T47D (cell line): ENCODE measurements at places on chromosomes 7 and 10.

DNA sequence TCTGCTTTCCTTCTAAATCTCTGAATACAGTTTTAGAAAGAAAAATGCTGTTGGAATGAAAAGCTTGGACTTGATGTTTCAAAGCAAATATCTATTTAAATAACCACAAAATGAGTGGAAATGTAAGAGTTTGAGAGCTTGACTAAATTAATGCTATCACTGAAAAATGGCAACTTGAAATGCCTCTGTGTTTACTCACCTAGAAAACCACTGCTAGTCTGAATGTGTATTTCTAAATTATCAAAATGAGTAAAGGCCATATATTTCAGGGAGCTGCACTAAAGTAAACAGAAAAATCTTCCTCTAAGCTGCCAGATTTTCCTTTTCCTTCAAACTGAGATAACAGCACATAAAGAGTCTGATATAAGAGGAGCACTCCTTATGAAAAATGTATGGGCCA lies 87.9 kb downstream of the DPY19L1 start:
- DNase-seq = no peak

GRCh38 chr7:40371806-40372440 lies 237.1 kb downstream of the SUGCT start:
- no peak for DNase-seq

- no peak for DNase-seq
These were observed 17.3 kb upstream of the CSGALNACT2 start for GRCh38 chr10:43120929-43121314.

DNA sequence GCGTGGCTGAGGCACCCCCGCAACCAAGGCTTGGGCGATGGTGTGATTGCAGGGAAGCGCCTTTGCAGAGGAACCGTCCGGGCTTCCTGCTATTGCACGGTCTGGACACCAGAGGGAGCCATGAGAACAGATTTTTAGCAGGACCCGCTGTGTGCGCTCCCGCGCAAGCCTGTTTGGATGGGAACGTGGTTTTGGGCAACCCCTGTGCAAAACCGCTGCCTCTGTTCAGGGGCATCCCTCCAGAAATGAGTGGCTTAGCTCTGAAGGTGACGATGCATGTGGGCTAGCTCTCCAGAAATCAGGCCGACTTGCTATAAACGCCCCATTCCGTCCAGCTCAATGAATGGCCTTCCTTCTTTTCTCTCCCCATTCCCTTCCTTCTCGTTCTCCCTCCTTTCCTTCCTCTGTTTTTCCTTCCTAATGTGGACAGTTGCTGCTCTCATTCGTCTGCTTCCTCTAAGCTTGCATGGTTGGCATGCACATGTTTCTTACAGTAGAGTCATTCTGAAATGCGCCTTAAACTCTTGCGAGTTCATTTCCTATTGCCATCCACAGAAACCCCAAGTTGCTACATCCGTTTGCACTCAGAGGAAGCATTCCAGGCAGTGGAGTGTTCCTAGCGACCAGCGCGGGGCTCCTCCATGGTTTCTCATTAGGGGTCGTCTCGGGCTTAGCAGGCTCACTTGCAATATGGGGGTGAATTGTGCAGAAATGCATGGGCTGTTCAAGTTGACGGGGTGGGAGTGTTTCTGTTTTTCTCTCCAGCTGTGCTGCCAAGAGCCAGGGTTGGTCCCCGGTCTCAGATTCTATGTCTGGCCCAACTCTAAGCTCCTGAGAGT lies 302.5 kb upstream of the GALNT17 start:
- peak; percentile 78 for DNase-seq
